SJSA1 (cell line): ENCODE measurements at places on chromosomes 4 and X. TPM values are rescaled to one million over a fixed set of nuclear protein-coding genes. Genes with fewer than 3 reads are reported as not detected.

DNA sequence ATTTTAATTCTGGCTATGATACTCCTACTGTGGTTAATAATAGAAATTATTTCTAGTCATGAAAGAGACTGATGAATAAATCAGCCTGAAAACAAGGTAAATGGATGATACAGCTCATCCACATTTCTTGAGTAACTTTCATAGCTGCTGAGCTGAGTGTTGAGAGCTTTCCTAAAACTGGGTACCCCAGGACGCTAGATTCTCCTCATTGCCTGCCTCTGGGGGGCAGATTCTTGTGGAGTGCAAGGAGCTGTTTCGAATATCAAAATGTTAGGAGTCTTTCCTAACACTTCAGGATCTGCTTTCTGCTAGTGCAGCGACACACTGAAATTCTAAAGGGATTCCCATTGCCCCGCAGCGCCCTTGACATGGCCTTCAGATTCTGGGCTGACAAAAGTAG lies 2.1 kb downstream of the MND1 start:
- no peak for DNase-seq

SSX4B gene
- total RNA-seq, result 0.11 TPM in 1 of 2 replicates, not detected in the other

DNA sequence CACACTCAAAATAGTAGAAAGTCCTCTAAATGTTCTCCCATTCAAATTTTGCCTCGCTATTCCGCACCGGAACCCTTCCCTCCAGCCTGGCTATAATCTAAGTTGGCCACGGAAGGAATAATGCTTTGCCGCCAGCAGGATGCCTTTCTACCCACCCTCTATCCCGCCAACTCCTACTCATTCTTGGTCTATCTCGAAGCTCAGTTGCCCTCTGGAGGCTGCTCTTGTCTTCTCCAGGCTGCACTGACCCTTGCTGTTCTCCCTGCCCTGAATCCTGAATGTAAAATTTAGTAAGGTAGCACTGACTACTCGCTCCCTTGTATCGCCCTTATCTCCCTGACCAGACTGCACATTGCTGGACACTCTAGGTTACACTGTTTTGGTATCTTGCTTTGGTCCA lies 212.4 kb downstream of the MGST2 start:
- DNase-seq, result no peak

TIMM8A gene
- total RNA-seq, result 0.94 and 3.7 TPM in 2 replicates

GRCh38 chr4:39426728-39427127 lies 20.0 kb downstream of the KLB start:
- no peak for DNase-seq
